Liver (tissue), 10 donors: ENCODE measurements at places on chromosomes 13 and 19. TPM values are rescaled to one million over a fixed set of nuclear protein-coding genes. Genes with fewer than 3 reads are reported as not detected.

- H3K4me3 ChIP-seq: no peak overlapping the region
- no peak for DNase-seq
- no peaks in the 10 kb centered on the region for H3K27me3 ChIP-seq
These were observed 15.0 kb downstream of the LIPE start for GRCh38 chr19:42412227-42412626.

DNA sequence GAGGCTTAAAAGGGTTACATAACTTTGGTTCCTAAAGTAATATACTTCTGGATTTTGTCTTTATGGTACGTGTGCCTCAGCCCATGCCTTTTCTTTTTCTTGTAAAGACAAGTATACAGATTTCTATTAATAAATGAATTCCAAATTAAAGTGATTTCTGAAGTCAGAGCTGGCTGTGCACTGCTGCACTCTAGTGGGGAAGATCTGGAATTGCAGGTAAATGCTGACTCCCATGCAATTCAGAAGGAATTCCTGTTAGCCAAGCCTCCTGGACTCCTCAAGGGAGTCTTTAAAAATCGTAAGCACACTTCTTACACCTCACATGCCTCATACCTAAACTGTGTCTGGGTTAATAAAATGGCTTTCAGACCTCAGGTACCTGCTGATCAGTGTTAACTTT lies 118.4 kb upstream of the SLC7A1 start:
- no peaks in the 10 kb centered on the region for H3K4me1 ChIP-seq
- H3K36me3 ChIP-seq: no peaks in the 10 kb centered on the region
- no peak overlapping the region for H3K4me3 ChIP-seq
- H3K27ac ChIP-seq: no peak overlapping the region
- peaks cover 4% of the 10 kb centered on the region for H3K27me3 ChIP-seq

GRCh38 chr19:13033819-13034611 lies 38.7 kb downstream of the NFIX start:
- H3K4me3 ChIP-seq: no peak overlapping the region
- H3K27me3 ChIP-seq: no peaks in the 10 kb centered on the region
- H3K4me1 ChIP-seq: peaks cover 11% of the 10 kb centered on the region
- H3K27ac ChIP-seq: no peak overlapping the region

- no peak overlapping the region for H3K27ac ChIP-seq
- H3K4me1 ChIP-seq: peaks cover 12% of the 10 kb centered on the region
- DNase-seq: no peak
- H3K36me3 ChIP-seq: peaks cover 25% of the 10 kb centered on the region
These were observed 20.4 kb downstream of the MPND start for GRCh38 chr19:4363571-4364304.

DNA sequence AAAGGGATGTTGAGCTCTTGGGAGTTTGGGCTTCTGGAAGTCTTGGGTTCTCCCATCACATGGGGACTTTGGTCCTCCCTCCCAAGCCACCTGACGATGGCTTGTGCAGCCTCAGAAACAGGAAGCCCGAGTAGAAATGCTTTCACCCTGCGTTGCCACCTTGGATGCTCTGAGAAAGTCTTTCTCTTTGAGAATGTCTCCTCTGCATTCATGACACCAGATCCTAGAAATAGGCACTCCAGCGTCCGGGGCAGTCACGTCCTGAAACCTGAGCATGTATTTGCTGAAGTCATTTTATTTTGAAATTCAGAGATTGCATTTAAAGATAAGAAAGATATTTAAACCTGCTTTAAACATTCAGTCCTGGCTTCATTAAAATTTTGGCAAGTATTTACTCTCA lies 34.4 kb downstream of the CUL4A start:
- no peak overlapping the region for H3K4me3 ChIP-seq
- H3K36me3 ChIP-seq: peaks cover 9% of the 10 kb centered on the region
- no peak overlapping the region for H3K27ac ChIP-seq
- no peak for DNase-seq
- no peaks in the 10 kb centered on the region for H3K27me3 ChIP-seq
- no peaks in the 10 kb centered on the region for H3K4me1 ChIP-seq

DNA sequence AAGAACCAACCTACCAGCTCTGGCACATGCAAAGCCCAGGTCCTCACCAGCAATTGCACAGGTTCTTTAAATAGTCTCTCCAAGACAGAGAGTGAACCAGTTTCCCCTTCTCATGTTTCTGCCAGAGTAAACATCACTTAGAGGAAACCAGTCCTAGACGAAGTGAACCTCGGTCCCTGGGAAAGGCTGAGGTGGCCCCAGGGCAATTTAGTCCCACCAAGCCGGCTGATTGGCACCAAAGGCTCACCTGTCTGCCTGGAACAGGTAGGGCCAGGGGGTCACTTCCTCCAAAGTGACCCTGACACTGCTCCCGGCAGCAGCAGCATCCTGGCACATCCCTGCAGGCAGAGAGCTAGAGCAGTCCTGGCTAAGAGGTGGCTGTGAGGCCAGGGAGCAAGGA lies 122.9 kb upstream of the ZNF507 start:
- H3K27ac ChIP-seq: no peak overlapping the region
- DNase-seq: no peak
- H3K4me1 ChIP-seq: no peaks in the 10 kb centered on the region
- H3K4me3 ChIP-seq: no peak overlapping the region

ADPRHL1 gene
- polyA plus RNA-seq: 0.67 TPM

CBY2 gene
- polyA plus RNA-seq: not detected
